Memory B cell (primary cell): ENCODE measurements at places on chromosomes 12 and 14.

DNA sequence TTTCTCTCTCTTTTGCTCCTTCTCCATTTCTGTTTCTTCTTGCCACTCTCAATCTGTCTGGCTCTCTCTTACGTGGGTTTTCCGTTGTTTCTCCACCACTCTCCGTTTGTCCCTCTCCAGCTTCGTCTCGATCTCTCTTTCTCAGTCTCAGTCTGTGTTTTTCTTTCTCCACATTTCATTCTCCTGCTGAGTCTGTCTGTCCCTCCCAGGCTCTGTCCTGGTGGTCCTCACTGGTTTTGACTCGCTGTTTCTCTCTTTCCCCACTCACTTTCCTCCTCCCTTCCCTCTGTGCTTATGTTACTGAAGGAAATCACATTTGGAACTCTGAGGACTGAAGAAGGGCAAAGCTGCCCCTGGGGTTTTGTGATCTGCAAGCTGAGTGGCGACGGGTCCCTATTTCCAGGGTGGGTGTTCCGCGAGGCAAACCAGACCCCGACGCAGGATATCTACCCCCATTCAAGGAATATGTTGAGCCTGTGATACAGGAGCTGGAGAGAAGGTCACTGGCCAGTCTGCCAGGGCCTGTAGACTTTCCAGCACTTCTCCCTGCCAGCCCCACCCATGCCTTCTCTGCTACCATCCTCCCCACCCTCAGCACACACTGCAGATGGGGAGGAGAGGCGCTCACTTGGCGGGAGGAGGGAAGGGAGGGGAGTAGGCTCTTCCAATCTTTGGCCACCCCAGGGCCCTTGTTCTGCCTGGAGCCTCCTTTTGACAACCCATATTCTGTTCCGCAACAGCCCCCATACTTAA is 102.7 kb upstream of the MAP1LC3B2 start:
- no peak for DNase-seq
- H3K27ac ChIP-seq = no peak overlapping the region
- H3K36me3 ChIP-seq = no peaks in the 10 kb centered on the region
- peaks cover 6% of the 10 kb centered on the region for H3K27me3 ChIP-seq

GRCh38 chr12:131015581-131016337 is 62.1 kb downstream of the ADGRD1 start:
- H3K27ac ChIP-seq = no peak overlapping the region
- no peak for DNase-seq
- H3K36me3 ChIP-seq = no peaks in the 10 kb centered on the region
- no peaks in the 10 kb centered on the region for H3K4me1 ChIP-seq
- H3K27me3 ChIP-seq = peaks cover 11% of the 10 kb centered on the region
- no peak overlapping the region for H3K4me3 ChIP-seq

DNA sequence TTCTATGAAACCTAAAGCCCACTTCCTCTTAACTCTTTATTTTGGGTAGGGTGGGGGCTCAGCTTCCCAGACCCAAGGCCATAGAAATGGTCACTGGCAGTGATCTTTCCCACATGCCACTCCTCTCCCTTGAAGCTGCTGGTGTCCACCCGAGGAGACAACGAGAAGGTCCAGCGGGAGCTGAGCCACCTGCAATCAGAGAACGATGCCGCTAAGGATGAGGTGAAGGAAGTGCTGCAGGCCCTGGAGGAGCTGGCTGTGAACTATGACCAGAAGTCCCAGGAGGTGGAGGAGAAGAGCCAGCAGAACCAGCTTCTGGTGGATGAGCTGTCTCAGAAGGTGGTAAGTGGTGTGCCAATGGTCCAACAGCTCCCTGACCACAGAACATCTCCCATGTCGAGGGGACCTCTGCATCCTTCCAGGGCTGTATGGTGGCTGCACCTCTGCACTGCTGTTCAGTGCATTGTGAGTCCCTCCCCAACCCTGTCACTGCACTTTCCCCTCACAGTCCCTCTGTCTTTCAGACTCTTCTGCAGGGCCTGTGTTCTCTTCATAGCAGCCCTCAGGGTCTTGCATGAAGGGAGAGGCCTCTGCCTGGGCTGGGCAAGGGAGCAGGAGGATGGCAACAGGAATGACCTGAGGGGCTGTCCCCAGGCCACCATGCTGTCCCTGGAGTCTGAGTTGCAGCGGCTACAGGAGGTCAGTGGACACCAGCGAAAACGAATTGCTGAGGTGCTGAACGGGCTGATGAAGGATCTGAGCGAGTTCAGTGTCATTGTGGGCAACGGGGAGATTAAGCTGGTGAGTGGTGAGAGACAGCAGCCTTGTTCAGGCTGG is 18.8 kb upstream of the PIP4K2C start:
- peaks cover 1% of the 10 kb centered on the region for H3K27me3 ChIP-seq
- no peak overlapping the region for H3K27ac ChIP-seq
- H3K4me3 ChIP-seq = no peak overlapping the region
- H3K36me3 ChIP-seq = no peaks in the 10 kb centered on the region

DNA sequence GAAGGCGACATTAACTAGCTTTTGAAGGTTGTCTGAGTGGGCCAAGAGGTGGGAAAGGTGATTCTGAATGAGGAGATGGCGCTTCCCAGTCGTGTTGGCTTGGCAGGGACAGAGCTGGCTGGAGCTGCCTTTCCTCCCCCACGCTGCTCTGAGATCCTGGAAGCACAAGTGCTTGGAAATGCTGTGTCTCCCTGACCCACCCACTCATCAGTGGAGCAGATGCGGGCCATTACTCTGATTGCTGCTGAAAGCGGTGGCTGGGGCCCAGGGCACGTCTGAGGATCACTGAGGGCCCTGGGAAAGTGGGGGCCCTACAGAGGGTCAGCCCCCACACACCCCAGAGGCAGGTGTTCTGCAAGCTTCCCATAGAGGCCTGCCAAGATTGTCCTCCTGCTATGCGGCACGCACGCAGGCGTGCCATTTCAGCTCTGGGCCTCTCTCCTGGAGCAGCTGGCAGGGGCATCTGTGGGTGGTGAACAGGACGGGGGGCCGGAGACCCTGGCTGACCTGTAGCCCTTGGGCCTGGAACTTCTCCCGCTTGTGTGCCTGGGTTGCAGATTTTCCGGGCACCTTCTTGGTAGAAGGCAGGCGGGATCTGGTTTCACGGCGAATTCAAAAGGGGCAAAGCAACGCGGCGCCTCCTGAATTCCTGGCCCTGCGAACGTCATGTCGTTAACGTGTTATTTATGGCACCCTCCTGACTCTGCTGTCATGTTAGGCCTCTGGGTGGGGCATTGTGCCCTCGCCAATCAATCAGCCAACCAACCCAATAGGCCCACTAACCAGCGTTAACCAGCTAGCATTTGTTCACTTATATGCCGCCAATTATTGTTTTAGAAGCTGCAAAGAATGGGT is 133.8 kb upstream of the TBX3 start:
- no peak for DNase-seq
- no peaks in the 10 kb centered on the region for H3K27me3 ChIP-seq
- H3K27ac ChIP-seq = no peak overlapping the region
- H3K4me3 ChIP-seq = no peak overlapping the region
- H3K36me3 ChIP-seq = no peaks in the 10 kb centered on the region

GRCh38 chr12:21987755-21988154 is 46.5 kb upstream of the ABCC9 start:
- DNase-seq = no peak
- no peak overlapping the region for H3K4me3 ChIP-seq
- H3K27me3 ChIP-seq = peaks cover 8% of the 10 kb centered on the region
- H3K36me3 ChIP-seq = no peaks in the 10 kb centered on the region

GRCh38 chr12:120095736-120096135 is 20.8 kb downstream of the RAB35 start:
- H3K36me3 ChIP-seq = peaks cover 18% of the 10 kb centered on the region
- DNase-seq = no peak
- peaks cover 2% of the 10 kb centered on the region for H3K4me1 ChIP-seq

DNA sequence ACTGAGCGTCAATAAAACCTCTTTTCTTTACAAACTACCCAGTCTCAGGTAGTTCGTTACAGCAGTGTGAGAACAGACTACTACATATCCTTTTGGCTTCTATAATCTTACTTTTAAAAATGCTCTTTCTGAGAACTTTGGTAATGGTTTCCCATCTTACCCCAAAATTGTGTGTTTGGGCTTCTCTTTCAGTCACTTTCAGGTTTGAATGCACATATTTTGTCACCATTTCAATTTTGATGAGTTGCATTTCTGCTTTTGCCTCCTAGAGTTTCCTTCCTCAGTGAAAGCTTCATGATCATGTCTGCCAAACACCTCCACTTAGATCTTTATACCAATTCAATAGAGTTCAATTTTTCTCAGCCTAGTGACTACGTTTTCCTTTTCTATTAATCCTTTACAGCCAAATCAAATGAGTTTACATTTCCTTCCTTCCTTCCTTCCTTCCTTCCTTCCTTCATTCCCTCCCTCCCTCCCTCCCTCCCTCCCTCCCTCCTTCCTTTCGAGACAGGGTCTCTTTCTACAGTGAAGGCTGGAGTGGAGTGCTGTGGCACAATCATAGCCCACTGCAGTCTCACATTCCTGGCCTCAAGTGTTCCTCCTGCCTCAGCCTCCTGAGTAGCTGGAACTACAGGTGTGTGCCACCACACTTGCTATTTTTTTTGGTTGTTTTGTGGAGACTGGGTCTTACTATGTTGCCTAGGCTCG is 124.9 kb downstream of the BCAT1 start:
- H3K36me3 ChIP-seq = peaks cover 5% of the 10 kb centered on the region
- peaks cover 24% of the 10 kb centered on the region for H3K4me1 ChIP-seq
- no peaks in the 10 kb centered on the region for H3K27me3 ChIP-seq
- DNase-seq = no peak
- H3K27ac ChIP-seq = peak overlapping the region; percentile 74
- H3K4me3 ChIP-seq = peak overlapping the region; percentile 16

GRCh38 chr14:104446611-104447010 is 133.0 kb upstream of the C14orf180 start:
- H3K4me3 ChIP-seq = no peak overlapping the region
- no peak overlapping the region for H3K27ac ChIP-seq
- H3K27me3 ChIP-seq = peaks cover 22% of the 10 kb centered on the region
- DNase-seq = no peak
- H3K36me3 ChIP-seq = peaks cover 6% of the 10 kb centered on the region
- H3K4me1 ChIP-seq = peaks cover 6% of the 10 kb centered on the region

GRCh38 chr14:61391119-61391518 is 69.7 kb downstream of the PRKCH start:
- no peaks in the 10 kb centered on the region for H3K36me3 ChIP-seq
- peaks cover 8% of the 10 kb centered on the region for H3K4me1 ChIP-seq
- no peak overlapping the region for H3K4me3 ChIP-seq

- DNase-seq = no peak
- no peak overlapping the region for H3K4me3 ChIP-seq
- no peaks in the 10 kb centered on the region for H3K27me3 ChIP-seq
- H3K4me1 ChIP-seq = no peaks in the 10 kb centered on the region
- no peaks in the 10 kb centered on the region for H3K36me3 ChIP-seq
These were observed 78.7 kb upstream of the CEP83 start for GRCh38 chr12:94538318-94538717.

DNA sequence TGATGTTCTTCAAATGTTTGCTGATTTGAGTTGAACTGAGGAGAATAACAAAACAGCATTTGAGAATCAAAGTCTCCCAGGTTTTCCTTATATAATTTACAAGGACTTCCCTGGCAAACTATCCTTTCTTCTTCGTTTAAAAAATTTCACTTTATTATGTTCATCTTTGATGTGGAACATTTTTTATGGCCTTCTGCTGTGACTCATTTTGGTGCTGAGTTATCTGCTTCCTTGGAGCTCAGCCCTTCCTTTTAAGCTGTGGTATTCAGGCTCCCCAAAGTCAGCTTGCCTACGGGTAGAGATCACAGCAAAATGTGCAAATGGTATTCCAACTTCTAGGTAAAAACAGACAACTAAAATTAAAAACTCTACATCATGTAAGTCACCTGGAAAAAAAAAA is 1.4 kb upstream of the ANO4 start:
- no peaks in the 10 kb centered on the region for H3K4me1 ChIP-seq
- no peak for DNase-seq
- H3K27ac ChIP-seq = no peak overlapping the region
- H3K4me3 ChIP-seq = no peak overlapping the region
- no peaks in the 10 kb centered on the region for H3K36me3 ChIP-seq

- H3K27ac ChIP-seq = no peak overlapping the region
- no peak overlapping the region for H3K4me3 ChIP-seq
- H3K36me3 ChIP-seq = no peaks in the 10 kb centered on the region
These were observed 34.8 kb upstream of the INSM2 start for GRCh38 chr14:35499180-35499579.

- no peaks in the 10 kb centered on the region for H3K36me3 ChIP-seq
- H3K4me1 ChIP-seq = no peaks in the 10 kb centered on the region
- no peak overlapping the region for H3K4me3 ChIP-seq
- H3K27ac ChIP-seq = no peak overlapping the region
These were observed 8.5 kb upstream of the VASH1 start for GRCh38 chr14:76752744-76753143.

DNA sequence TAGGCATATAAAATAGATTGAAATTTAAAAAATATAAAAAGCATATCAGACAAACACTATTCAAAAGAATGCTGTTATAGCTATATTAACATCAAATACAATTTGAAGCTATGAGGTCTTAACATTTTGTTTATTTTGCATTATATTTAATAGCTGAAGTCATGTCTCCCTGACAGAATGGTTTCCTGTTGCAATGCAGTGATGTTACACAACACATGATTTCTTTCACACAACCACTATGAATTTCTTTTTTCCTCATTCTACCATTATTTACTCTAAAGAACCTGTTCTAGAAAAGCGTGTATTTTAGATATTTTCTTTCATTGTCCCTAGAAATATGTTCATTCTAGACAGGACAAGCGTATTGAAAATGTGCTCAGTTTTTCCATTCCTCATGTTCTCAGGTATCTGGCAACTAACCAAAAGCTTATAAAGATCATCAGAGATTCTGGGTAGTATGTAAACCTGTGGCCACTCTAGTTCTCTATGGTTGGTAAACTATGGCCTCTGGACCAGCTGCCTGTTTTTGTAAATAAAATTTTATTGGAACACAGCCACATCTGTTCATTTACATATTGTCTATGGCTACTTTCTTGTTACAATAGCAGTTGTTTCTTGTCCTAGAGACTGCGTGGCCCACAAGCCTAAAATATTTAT is 183.8 kb downstream of the FOXA1 start:
- no peaks in the 10 kb centered on the region for H3K4me1 ChIP-seq
- H3K36me3 ChIP-seq = no peaks in the 10 kb centered on the region
- H3K27ac ChIP-seq = no peak overlapping the region
- DNase-seq = no peak
- H3K27me3 ChIP-seq = no peaks in the 10 kb centered on the region

GRCh38 chr12:98635657-98636323 is 8.8 kb downstream of the IKBIP start:
- H3K4me3 ChIP-seq = no peak overlapping the region
- peaks cover 7% of the 10 kb centered on the region for H3K4me1 ChIP-seq
- DNase-seq = no peak
- no peaks in the 10 kb centered on the region for H3K27me3 ChIP-seq
- H3K36me3 ChIP-seq = peaks cover 7% of the 10 kb centered on the region

- peaks cover 2% of the 10 kb centered on the region for H3K36me3 ChIP-seq
- no peaks in the 10 kb centered on the region for H3K27me3 ChIP-seq
- DNase-seq = no peak
- H3K27ac ChIP-seq = peak overlapping the region; percentile 72
- H3K4me3 ChIP-seq = no peak overlapping the region
- H3K4me1 ChIP-seq = peaks cover 8% of the 10 kb centered on the region
These were observed 41.0 kb downstream of the TFCP2 start for GRCh38 chr12:51131745-51132521.
